Neuronal stem cell (in vitro differentiated cells): ENCODE measurements at places on chromosomes 16 and 17.
A peak's percentile ranks its signal among the peaks of the same experiment; 100 is the strongest.

DNA sequence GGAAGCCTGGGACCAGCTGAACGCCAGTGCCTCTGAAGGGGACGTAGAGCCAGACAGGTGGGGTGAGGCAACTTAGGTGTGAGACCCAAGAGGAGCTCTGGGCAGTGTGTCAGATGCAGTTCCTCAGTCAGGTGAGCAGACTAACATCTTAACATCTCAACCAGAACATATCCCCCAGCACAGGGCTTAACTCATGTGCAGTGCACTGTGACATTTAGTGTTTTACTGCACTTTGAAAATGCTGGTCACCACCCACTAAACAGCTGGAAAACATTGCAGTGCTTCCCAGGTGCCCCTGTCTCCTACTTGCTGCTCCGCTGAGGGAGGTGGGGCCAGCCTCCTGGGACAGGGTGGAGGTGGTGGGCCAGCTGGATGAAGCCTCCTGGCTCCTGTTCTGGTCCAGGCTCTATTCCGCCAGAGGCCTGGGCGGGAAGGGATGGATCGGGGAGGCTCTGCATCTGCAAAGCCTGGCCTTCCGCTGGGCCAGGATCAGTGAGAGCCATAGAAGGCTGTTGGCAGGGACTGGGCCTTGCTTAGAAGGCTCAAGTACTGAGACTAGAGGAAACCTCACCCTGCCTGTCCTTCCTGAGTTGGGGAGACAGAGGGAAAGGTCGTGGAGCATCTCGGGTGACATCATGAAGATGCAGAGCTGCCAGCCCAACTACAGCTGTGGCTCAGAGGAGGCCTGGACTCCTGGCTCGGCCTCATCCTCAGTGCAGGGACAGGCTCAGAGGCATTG is 7.9 kb upstream of the MRC2 start:
- H3K4me1 ChIP-seq = peaks cover 27% of the 10 kb centered on the region
- peak overlapping the region; percentile 13 for H3K27ac ChIP-seq
- no peak for DNase-seq
- H3K36me3 ChIP-seq = peaks cover 9% of the 10 kb centered on the region
- no peaks in the 10 kb centered on the region for H3K27me3 ChIP-seq
- no peak overlapping the region for H3K4me3 ChIP-seq

GRCh38 chr16:24935336-24935735 is 79.8 kb downstream of the ARHGAP17 start:
- H3K27me3 ChIP-seq = no peaks in the 10 kb centered on the region
- DNase-seq = no peak
- no peak overlapping the region for H3K4me3 ChIP-seq
- no peak overlapping the region for H3K27ac ChIP-seq

DNA sequence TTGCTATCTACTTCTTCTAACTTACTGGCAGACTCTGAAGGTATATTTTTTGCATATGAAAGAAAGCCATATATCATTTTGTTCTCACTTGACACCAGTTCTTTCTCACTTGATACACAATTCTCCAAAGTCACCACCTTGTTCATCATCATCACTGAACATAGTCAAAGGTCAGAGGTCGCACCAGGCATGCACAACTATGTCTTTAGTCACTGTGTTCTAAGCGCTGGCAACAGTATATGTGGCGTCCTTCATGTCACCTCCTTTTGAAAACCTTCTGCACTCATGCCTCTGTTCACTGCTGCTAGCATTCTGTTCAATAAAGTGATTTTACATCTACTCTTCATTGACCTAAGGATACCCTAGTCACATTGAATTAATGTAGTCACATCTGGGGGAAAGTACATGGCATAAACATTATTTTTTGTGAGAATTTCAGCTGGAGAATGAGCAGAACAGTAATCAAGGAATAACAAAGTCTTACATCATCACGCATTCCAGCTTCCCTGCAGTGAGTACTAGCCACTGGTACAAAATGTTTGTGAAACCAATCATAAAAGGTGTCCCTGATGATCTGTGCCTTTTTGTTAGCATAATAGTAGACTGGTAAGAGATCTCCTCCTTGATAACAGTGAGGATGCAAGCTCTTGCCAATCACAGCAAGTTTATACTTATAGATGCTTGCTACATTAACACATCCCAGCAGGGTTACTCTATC is 20.5 kb upstream of the TBX4 start:
- H3K36me3 ChIP-seq = no peaks in the 10 kb centered on the region
- H3K27me3 ChIP-seq = peaks cover 9% of the 10 kb centered on the region
- H3K4me1 ChIP-seq = no peaks in the 10 kb centered on the region

DNA sequence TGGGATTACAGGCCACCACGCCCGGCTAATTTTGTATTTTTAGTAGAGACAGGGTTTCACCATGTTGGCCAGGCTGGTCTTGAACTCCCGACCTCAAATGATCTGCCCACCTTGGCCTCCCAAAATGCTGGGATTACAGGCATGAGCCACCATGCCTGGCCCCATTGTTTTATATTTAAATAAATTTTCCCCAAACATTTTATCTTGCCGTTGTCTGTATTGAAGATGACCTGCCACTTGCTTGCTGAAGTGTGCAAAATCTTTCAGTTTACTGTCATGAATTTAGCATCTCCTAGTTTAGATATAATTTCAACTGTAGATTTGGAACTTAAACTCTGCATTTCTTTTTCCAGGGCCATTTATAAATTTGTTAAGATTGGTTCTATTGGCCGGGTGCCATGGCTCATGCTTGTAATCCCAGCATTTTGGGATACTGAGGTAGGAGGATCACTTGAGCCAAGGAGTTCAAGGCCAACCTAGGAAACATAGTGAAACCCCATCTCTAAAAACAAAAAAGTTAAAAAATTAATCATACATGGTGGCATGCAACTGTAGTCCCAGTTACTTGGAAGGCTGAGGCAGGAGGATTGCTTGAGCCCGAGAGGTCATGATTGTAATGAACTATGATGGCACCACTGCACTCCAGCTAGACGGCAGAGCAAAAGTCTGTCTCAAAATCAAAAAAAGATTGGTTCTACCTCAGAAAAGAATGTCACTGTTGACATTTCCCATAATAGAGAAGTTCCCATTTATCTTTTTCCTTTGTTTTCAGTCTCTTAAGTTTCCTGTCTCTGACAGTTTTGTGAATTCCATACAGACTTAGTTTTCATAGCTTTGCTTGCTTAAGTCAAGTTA is 84.4 kb downstream of the VMP1 start:
- H3K27me3 ChIP-seq = no peaks in the 10 kb centered on the region
- H3K4me1 ChIP-seq = no peaks in the 10 kb centered on the region
- no peak overlapping the region for H3K27ac ChIP-seq

GRCh38 chr16:30437511-30438046 is 7.7 kb upstream of the DCTPP1 start:
- no peak overlapping the region for H3K4me3 ChIP-seq
- no peaks in the 10 kb centered on the region for H3K36me3 ChIP-seq
- no peak for DNase-seq
- H3K4me1 ChIP-seq = no peaks in the 10 kb centered on the region
- H3K27ac ChIP-seq = no peak overlapping the region

GRCh38 chr16:25143928-25144327 is 32.4 kb downstream of the LCMT1 start:
- no peaks in the 10 kb centered on the region for H3K27me3 ChIP-seq
- H3K27ac ChIP-seq = no peak overlapping the region
- peaks cover 73% of the 10 kb centered on the region for H3K36me3 ChIP-seq
- H3K4me3 ChIP-seq = no peak overlapping the region
- no peak for DNase-seq

GRCh38 chr17:58330997-58331814 is 2.6 kb upstream of the TSPOAP1 start:
- no peak overlapping the region for H3K4me3 ChIP-seq
- DNase-seq = no peak
- H3K4me1 ChIP-seq = peaks cover 18% of the 10 kb centered on the region
- peaks cover 5% of the 10 kb centered on the region for H3K27me3 ChIP-seq

GRCh38 chr16:89690392-89690901 is 4.0 kb downstream of the CDK10 start:
- no peaks in the 10 kb centered on the region for H3K27me3 ChIP-seq
- peaks cover 70% of the 10 kb centered on the region for H3K36me3 ChIP-seq
- no peak overlapping the region for H3K4me3 ChIP-seq
- DNase-seq = no peak
